EL (cell line): ENCODE measurements at places on chromosomes 2 and 18.

DNA sequence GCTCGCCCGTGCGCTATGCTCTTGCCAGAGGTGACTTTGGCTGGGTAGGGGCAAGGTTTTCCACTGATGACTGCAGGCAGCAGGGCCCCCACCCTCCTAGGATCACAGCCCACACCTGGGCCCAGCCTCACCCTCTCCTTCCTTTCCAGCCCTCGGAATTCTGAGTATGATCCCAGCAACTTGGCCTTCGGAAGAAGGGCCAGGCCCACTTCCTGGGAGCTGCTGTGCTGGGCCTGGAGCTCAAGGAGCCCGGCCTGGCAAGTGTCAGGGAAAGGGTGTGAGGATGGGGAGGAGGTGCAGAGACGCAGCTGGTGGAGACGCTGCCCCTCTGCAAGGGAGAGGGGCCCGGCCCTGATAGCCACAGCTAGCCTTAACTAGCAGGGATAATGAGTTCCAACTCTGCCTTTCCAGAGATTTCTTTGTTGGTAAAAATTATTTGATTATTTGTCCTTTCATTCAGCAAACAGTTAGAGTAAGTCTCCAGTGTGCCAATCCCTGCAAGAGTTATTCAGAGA, 1.7 kb upstream of the CNDP1 start:
- no peak for DNase-seq

DNA sequence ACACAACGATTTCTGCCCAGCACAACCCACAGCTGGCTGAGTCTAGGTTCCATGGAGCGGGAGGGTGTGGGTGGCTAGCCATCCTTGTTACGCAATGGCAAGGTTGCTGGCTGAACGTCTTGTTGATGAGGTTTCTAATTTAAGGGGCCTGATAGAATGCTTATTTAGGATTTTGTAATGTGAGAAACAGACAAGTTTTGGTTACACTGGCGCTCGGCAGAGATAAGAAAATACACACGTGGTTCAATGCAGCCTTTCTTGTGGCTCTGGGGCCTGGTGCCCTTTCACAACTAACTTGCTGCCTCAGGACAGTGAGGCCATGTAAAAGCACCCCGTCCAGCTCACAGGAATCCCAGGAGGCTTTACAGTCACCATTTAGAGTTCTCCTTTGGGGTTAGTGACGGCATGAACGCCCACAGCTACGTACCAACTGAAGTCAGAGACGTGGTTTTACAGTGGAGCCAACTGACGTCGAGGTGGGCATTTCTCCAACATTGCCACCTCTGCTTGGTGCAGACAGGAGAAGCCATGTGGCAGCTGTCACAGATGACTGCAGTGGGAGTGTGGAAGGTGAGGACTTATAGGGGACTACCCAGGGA, 29.7 kb upstream of the PIEZO2 start:
- DNase-seq, result peak; percentile 42

GRCh38 chr2:234136461-234136860, 86.0 kb downstream of the SPP2 start:
- no peak for DNase-seq

DNA sequence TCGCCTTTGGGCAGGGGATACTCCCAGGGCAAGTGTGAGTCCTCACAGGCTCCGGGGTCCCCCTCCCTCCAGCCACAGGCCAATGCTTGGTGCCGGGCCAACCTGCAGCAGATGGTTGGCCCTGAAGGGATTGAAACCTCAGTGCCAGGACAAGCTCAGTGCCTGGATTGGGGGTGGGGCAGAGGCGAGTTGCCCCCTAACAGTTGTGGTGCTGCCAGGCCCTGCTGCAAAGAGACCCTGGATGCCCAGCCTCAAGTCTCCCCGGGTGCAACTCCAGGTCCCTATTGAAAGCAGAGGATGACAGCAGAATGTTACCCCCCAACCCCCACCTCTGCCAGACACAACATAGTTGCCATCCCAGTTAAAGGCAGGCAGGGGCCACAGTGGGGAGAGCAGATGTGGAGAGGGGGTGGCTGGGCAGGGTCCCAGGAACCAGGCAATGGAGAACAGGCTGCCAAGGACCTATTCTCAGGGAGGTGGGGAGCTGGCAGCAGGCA, 9.5 kb upstream of the RNF103 start:
- DNase-seq, result no peak

- peak; percentile 59 for DNase-seq
Measured at GRCh38 chr2:177604271-177605065, 211.9 kb downstream of the AGPS start.

GRCh38 chr2:76953733-76954347, 568.3 kb downstream of the LRRTM4 start:
- no peak for DNase-seq

- DNase-seq, result no peak
Measured at GRCh38 chr2:14303366-14304115, 329.0 kb upstream of the LRATD1 start.

DNA sequence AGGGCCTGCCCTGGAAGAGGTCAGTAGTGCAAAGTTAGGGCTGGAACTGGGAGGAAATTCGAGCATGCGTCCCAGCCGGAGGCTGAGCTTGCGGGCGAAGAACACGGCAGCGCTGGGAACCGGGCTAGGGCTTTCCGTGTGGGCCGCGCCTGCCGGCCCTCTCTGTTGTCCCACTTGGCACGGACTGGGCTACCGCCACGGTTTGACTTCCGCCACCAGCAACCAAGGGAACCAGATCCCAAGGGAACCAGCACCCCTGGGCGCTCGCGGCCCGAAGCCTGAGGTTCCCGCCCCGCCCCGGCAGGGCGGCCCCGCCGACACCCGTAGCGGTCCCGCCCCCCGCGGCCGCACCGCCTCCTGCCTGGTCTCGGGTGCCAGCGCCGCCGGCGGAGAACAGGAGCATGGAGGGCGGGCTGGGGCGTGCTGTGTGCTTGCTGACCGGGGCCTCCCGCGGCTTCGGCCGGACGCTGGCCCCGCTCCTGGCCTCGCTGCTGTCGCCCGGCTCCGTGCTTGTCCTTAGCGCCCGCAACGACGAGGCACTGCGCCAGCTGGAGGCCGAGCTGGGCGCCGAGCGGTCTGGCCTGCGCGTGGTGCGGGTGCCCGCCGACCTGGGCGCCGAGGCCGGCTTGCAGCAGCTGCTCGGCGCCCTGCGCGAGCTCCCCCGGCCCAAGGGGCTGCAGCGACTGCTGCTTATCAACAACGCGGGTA, at the start of gene SPR:
Gene SPR, plus strand, starts transcription at position 377 of the 708 bp plus-strand sequence. Its CDS starts 25 bp downstream, at position 402.
- peak; percentile 74 for DNase-seq

DNA sequence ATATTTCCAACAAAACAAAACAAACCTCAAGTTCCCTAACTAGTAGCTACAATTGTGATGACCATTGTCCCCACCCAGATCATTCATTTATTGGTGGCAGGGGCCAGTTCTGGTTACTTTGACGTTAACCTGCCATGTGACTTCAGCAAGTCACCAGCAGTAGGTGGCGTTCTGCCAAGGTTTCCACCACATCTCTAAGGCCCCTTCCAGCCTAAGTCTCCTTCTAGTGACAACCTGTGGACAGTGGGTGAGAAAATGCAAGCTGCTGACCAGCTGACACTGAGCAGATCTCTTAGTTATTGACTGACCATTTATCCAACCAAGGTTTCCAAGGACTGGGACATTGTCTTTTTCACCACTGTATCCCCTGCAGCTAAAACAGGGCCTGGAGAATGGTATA, 98.4 kb downstream of the GPR39 start:
- no peak for DNase-seq

- DNase-seq, result no peak
Measured at GRCh38 chr2:31267437-31268120, 33.6 kb downstream of the EHD3 start.
